T-helper 17 cell (primary cell): ENCODE measurements at places on chromosomes 11 and 22.

DNA sequence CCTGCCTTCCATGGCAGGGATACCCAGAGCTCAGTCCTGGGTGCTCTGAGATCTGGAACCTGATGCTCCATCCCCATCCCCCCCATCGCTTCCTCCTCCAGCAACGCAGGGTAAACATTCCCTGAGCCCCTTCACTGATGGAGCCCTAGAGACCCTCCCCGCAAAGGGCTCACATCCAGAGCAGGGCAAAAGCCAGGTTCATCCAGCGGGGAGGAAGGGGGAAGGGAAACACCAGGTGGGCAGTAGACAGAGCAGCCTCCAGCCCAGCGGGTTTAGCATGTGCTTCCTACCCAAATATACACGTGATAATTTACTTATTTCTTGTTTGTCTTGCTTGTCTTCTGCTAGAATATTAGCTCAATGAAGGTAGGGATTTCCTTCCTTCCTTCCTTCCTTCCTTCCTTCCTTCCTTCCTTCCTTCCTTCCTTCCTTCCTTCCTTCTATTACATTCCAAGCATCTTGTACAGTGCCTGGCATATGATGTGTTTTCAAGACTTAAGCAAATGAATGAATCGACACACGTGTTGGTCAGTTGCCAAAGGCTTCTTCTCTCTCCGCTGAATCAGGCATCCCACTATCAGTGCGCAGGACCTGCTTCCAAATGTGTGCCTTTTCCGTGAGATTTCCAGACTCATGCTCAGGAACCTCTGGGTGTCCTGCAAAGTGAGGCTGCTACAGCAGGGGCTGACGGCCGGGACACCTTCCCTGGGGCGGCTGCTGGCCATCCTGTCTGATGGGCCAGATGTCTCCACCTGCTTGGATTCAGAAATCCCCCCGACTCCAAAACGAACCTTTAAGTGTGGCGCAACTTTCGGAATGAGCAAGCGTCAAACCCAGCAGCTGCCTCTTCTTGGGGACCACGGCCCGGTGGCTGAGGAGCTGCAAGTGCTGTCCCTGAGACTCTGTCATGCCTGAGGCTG is 955.1 kb downstream of the BRD1 start:
- DNase-seq: no peak

GRCh38 chr11:27771516-27771915 is 71.3 kb upstream of the BDNF start:
- no peak for DNase-seq

DNA sequence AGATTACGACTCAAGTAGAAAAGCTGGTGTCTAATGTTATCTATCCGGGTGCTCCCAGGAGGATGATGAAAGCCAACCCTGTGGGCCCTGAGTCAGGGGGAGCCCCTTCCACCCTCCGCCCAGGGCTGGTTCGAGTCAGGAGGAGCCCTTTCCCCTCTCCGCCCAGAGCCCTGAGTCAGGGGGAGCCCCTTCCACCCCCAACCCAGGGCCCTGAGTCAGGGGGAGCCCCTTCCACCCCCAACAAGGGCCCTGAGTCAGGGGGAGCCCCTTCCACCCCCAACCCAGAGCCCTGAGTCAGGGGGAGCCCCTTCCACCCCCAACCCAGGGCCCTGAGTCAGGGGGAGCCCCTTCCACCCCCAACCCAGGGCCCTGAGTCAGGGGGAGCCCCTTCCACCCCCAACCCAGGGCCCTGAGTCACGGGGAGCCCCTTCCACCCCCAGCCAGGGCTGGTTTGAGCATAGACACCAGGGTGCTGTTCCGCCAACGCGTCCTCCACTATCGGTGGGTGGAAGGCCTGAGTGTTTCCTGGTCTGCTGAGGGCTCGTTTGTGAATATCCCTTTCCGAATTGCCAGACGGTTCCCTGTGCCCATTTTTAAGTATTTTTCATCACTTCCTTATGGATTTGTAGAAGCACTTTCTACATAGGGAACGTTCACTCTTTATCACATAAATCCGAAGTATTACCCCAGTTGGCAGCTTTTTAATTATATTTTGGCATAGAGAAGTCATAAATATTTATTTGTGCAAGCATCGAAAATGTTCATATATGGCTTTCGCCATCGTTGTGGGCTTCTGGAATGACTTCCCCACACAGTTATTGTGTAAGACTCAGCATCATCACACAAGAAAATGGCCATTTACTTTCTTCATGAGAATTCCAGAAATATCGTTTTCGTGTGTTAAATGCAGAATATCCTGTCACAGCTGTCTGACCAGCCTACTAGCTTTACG is 380.6 kb downstream of the BRD1 start:
- DNase-seq: no peak

- no peak for DNase-seq
Observed at GRCh38 chr11:32849761-32850160, 20.0 kb downstream of the PRRG4 start.

DNA sequence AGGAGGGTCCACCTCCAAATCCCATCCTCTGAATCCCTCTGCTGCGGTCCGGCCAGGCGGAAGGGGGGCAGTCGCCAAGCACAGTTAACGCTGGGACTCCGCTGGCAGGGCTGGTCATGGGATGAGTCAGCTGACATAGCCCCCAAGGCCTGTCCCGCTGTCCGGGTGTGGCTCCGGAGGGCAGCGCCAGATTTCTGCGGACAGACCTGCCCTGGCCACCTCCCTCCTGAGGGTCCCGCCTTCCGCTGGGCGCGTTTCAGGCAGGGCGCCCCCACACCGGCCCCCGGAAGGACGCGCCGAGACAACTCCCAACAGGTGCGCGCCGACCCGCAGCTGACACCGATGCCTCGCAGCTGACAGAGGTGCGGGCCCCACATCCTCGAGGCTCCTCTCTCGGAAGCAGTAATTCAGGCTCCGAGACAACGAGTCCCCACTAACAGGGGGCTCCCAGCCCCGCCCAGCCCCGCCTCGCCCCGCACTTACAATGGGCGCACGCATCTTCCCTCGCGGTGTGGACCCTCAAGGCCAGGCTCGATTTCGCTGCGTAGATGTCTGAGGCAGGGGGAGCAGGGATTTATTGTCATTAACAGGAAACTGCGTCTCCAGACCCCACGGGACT is 607 bp downstream of the PLAAT3 start:
- peak; percentile 11 for DNase-seq

DNA sequence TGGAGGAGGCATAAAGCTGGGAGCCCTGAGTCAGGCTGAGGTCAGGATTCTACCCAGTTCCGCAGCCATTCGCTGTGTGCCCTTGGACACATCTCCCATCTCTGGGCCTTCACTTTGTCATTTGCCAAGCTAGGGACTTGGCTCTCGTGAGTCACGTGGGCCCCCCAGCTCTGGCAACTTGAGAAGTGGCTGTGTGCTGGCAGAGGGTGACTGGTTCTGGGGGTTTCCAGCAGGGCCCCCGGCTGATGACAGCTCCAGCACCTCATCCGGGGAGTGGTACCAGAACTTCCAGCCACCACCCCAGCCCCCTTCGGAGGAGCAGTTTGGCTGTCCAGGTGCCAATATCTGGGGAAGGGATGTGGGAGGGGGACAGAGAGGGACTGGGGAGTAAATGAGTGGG is 46.6 kb downstream of the CD6 start:
- DNase-seq: no peak
